A172 (cell line): ENCODE measurements at places on chromosomes 6 and 20. TPM values are rescaled to one million over a fixed set of nuclear protein-coding genes. Genes with fewer than 3 reads are reported as not detected.

R3HDML gene
- total RNA-seq, result not detected in 2 replicates

TNFRSF6B gene
- total RNA-seq, result 2.4 and 3.4 TPM in 2 replicates

EPM2A gene
- total RNA-seq, result 6.0 and 14.8 TPM in 2 replicates

NRSN1 gene
- total RNA-seq, result not detected in 2 replicates

PTCRA gene
- total RNA-seq, result not detected in 2 replicates

KHDRBS2 gene
- not detected in 2 replicates for total RNA-seq

SPTLC3 gene
- total RNA-seq, result 1.5 and 3.8 TPM in 2 replicates

SYCP2L gene
- total RNA-seq, result 0.07 and 0.57 TPM in 2 replicates

SLCO4A1 gene
- total RNA-seq, result 26.5 and 34.8 TPM in 2 replicates

ACSS1 gene
- total RNA-seq, result 0.10 and 0.57 TPM in 2 replicates

OR2H1 gene
- not detected in 2 replicates for total RNA-seq

STK4 gene
- 17.7 and 21.3 TPM in 2 replicates for total RNA-seq

DACT2 gene
- not detected in 2 replicates for total RNA-seq

GSS gene
- total RNA-seq, result 150 and 151 TPM in 2 replicates

TMEM74B gene
- 0.67 and 0.72 TPM in 2 replicates for total RNA-seq

MEI4 gene
- total RNA-seq, result not detected in 2 replicates

SYTL3 gene
- total RNA-seq, result 1.7 and 2.0 TPM in 2 replicates

GSTA2 gene
- not detected in 2 replicates for total RNA-seq

DEFB124 gene
- total RNA-seq, result not detected in 2 replicates
